H1 (cell line): ENCODE measurements at places on chromosomes 6 and 20. TPM values are rescaled to one million over a fixed set of nuclear protein-coding genes. Genes with fewer than 3 reads are reported as not detected.
A peak's percentile ranks its signal among the peaks of the same experiment; 100 is the strongest.

DNA sequence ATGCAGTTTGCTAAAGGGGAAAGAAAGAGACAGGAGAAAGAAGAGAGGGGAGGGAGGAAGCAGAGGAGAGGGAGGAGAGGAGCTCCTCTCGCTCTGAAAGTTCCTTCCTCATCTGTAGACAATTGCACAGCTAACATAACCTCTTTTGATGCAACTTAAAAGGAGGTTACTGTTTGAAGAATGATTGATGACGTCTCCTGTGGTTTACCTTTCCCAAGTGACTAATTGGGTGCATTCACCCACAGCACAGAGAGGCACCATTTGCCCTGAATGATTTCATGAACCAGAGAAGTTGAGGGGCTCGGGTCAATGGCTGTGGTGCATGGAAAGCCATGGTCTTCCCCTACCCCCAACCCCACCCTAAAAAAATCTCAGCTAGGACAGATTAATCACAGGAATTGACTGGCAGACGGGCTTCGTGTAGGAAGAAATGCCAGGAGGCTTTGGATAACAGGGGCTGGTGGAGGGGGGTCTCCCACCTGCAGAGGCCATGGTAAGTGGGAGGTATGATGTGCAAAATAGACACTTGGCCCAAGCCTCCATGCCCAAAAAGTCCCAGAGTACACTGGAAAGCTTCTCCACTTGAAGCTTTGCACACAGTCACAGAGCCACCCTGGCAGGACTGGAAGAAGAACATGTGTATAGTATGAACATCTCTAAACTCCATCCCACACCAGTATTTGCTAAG lies 213.7 kb downstream of the ANKRD60 start:
- DNase-seq = no peak

GRCh38 chr6:81763051-81763450 lies 10.6 kb upstream of the TENT5A start:
- DNase-seq = no peak

GRCh38 chr6:157403686-157404051 lies 22.7 kb downstream of the ZDHHC14 start:
- no peak for DNase-seq

DNA sequence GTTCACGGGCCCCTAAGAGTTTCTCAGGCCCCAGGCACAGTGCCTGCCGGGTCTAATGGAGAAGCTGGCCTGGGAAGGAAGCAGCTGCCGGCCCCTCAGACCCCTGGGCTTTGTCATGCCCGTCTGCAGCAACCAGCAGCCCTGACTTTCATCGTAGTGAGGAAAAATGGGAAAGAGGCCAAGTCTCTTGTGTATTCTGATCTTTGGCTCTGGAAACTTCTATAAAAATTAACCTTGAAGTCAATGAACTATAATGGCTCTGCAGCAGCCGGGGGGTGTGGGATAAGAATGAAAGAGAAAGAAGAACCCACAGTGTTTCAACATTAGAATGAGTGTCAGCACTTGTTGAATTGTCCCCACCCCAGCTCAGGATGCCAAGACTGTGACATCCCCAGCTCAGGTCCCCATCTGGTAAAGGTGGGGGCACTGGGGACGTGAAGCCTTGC lies 12.9 kb downstream of the TGM2 start:
- no peak for DNase-seq

KHDC1 gene
- 7.3 and 9.4 TPM in 2 replicates for polyA plus RNA-seq

FRK gene
- polyA plus RNA-seq = 0.06 and 0.11 TPM in 2 replicates

DNA sequence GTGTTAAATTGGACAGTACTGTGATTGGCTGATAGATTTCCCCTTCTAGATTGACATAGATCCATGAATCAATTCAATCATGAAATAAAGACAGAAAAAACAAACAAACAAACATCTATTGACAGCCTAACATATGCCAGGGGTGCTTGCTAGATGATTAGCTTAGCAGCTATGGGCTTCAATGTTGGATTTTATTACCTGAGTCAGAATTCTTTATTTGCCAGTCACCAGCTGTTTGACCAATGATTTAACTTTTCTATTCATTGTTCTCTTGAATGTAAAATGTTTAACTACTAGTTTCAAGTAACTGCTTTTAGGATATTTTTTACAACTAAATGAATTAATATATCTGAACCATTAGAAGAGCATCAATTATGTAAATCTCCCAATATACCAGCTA lies 901.3 kb upstream of the CITED2 start:
- no peak for DNase-seq

GRCh38 chr6:11161031-11161956 lies 49.8 kb upstream of the ERVFRD-1 start:
- no peak for DNase-seq

GRCh38 chr20:14406495-14406894 lies 69.1 kb upstream of the FLRT3 start:
- DNase-seq = no peak

GRCh38 chr6:101393251-101393828 lies at the start of gene GRIK2:
GRIK2 (plus strand) TSS chr6:101393708.
- DNase-seq = peak; percentile 79

GRCh38 chr6:51273228-51273961 lies 454.7 kb downstream of the TFAP2B start:
- DNase-seq = no peak

TAAR1 gene
- not detected in 2 replicates for polyA plus RNA-seq

- DNase-seq = peak; percentile 81
Measured at GRCh38 chr20:25867776-25868649, 171.4 kb upstream of the ZNF337 start.

DNA sequence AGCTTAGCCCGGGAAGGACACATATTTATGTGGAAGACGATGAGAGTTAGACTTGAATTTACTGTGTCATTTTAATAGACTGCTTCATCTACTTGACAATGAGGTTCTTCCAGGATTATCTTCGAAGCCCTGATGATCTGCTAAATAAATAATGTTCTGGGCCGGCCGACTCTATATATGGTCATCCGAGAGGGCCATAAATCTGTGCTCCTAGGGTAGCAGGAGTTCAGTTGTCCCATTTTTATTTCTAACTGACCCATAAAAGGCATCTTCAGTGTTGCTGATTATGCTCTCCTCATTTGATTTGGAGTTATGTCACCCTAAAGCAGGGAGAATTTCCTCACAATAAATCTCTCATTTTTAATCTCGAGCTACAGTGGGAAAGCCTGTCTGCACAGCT lies 217.1 kb downstream of the SLC24A3 start:
- no peak for DNase-seq

DNA sequence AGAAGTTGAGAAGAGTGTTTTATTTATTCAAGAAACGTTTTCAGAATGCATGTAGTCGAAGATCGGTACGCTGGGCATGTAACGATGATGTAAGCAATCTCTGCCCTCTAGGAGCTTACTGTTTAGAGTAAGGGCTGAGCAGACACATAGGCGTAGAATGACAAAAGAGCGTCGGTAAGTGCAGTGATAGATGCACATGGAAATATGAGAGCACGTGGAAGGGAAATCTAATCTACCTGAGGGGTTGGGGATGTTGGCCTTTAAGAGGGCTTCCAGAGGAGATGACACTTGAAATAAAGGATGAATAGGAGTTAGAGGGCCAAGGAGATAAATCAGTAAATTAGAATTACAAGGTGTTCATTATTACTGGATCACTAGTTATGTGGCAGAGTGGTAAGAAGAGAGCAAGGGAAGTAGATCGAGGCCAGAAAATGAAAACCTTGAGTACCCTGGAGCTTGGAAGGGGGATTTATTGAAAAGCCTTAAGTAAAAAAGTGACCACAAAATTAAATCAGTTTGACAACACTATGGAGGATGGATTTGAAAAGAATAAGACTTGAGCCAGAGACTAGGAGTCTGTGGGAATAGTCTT lies 782 bp downstream of the TRMT11 start:
- no peak for DNase-seq

PPP1R16B gene
- polyA plus RNA-seq = 2.6 and 3.8 TPM in 2 replicates

GRCh38 chr6:148544421-148544820 lies 201.8 kb downstream of the SASH1 start:
- no peak for DNase-seq

- no peak for DNase-seq
Measured at GRCh38 chr20:34334654-34335407, 28.2 kb upstream of the ITCH start.

ZBTB46 gene
- 6.4 and 10.7 TPM in 2 replicates for polyA plus RNA-seq

DNA sequence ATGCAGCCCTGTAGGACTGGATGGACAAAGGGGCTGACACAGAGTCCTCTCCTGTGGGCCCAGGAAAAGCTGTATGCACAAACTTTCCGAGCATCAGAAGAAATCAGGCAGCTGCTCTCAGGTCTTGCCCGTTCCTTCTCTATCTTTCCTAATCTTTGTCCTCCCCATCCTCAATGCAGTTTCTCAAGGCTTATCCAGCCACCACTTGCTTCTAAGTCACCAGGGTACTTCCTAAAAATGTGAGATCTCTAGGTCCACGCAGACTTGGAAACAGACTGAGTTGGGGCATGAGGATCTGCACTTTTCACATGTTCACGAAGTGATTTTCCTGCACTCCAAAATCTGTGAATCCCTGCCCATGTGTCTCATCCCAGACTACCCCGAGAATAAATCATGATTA lies 394.5 kb upstream of the SLC35B3 start:
- DNase-seq = no peak

DNA sequence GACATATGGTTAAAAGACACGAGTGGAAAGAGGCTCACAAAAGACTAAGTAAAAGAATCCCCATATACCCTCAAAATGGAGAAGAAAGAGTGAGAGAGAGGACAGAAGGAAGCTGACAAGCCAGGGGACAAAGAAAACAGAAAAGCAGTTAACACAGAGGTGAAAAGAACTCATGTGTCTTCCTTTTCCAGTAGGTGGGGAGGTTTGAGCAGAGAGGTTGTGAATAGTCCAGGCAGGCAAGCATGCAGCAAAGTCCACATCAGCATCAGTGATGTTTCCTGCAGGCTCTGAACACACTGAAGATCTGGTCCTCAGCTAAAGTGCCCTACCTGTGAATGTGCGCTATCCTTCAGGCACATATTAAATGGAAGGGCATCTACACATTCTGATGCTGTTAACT lies 196.5 kb upstream of the IRAK1BP1 start:
- DNase-seq = no peak

- no peak for DNase-seq
Measured at GRCh38 chr6:169983651-169984050, 232.2 kb downstream of the ERMARD start.

- DNase-seq = no peak
Measured at GRCh38 chr6:45872827-45873365, 142.8 kb downstream of the CLIC5 start.

DNA sequence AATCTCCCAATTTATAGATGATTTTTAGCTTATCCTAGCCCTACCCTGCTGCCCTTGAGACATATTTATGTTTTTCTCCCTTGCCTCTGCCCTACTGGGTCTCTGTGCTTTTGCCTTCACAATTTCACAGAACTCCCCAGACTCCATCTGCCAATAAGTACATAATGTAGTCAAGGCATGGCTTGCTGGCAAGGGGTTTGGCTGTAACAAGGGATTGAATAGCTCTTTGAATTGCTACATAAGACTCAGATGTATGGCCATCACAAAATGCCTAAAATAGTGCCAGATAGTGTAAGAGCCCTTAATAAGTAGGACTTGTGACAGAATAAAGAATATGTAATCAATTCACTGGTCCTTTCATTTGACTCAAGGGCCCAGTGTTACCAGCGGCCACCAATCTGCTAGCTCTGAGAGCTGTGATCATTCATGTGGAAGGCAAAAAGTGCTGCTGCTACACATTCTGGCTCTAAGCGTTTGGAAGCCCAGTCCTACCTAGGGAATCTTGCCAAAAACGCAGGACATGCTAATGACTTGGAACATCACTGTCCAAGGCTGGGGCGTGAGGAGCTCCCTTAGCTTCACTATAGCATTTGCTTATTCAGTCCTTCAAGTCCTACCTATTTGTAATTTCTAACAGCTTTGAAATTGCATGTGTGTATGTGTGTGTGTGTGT lies 20.5 kb downstream of the CLVS2 start:
- DNase-seq = no peak

MEP1A gene
- 0.03 and 0.06 TPM in 2 replicates for polyA plus RNA-seq

PI3 gene
- polyA plus RNA-seq = not detected in 2 replicates

DNA sequence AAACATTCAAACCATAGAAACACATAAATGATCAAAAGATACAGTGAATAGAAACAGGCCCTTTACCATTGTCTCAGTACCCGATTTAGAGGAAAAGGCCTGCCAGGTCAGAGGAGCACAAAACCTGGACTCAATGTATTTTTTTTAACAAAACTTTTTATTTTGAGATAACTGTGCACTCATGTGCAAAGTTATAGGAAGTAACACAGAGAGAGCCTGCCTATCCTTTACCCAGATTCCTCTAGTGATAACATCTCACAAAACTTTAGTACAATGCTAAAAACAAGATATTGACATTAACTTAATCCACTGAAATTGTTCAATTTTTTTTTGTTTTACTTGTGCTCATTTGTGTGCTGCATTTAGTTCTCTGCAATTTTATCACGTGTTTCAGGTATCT lies 36.8 kb upstream of the SAMD3 start:
- no peak for DNase-seq

DNA sequence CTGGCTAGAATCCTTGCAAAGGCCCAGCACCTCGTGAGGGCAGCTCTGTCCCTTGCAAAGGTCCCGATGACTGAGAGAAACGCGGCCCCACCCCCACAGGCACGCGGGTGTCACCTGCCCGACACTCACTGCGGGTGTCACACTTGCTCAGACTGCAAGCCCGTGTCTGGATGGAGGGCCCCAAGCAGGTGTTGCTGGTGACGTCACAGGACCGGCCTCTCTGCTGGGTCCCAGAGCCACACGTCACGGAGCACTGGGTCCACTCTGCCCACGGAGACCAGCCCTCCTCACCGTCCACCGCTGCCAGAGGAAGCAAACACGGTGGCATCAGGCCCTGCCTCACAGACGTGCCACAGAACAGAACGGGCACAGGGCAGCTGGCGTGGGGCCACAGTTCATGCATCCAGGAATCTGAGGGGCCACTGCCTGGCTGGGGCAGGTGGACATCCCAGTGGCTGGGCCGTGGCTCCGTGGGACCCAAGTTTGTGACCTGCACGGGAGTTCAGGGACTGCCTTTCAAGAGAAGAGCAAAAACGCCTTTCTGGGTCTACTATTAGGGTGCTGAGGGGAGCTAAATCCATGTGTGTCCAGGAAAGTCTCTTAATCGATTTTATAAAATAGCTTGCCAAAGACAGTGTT lies 16.0 kb downstream of the THBS2 start:
- DNase-seq = no peak

DNA sequence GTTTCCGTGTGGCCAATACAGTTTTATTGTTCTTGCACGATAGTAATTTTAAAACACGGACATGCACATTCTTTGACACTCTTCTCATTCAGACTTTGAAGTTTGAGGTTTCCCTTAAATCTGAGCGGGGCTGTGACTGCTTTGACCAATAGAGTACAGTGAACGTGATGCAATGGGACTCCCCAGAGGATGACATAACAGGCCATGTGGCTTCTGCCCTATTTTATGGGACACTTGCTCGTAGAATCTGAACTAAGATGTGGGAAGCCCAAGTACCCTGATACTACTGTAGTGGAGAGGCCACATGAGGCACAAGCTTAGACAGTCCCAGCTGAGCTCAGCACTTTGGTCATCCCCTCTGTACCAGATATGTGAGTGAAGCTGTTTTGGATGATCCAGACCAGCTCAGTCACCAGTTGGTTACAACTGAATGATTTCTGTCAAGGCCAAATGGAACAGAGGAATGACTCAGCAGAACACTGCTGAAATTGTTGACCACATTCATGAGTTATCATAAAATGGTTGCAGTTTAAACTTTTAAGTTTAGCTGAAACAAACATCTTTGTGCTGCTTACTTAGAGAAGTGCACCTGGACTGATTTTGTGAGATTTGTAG lies 279.4 kb downstream of the RFPL4B start:
- no peak for DNase-seq
